GM12864 (cell line): ENCODE measurements at places on chromosomes 5 and 9.

GRCh38 chr9:127204771-127205470 lies 59.7 kb upstream of the GARNL3 start:
- no peak for DNase-seq

DNA sequence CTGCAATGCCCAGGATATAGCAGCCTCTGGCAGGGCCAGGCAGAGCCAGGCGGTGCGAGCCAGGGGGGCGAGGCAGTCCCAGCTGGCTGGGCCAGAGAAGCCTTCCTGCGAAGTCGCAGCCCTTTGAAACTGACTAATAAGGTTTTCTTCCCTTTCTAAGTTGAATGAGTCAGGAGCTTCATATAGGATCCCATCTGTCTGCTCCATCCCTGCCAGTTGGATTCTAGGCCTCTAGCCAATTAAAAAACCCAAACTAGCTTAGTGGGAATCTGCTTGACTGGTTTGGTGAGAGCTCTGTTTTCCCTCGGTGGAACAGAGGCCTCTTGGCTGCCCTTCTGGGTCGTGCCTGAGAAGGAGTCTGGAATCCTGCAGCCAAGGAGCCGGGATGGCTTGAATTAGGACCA lies 70.1 kb upstream of the RAPGEF1 start:
- DNase-seq: no peak

DNA sequence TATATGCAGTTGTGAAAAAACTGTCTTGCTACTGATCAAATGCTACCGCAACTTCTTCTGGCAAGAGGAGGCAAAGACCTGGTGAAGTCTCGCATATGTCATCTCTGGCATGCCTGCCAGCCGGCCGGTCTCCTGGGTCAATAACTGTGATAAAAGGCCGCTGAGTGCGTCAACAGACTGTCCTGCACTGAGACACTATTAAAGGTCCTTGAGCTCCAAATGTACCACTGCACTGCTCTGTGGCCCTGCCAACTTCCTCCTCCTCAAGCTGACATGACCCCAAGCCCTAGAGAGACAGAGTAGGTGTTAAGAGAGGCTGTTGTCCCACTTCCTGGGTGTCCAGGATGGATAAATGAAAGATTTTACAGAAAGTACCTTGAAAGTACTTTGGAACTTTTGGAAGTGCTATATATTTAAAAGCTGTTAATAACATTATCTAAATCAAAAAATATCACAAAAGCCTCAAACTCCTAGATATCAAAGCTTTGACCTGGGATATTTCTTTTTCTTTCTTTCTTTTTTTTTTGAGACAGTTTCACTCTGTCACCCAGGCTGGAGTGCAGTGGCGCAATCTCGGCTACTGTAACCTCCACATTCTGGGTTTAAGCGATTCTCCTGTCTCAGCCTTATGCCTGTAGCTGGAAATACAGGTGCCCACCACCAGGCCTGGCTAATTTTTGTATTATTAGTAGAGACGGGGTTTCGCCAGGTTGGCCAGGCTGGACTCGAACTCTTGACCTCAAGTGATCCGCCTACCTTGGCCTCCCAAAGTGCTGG lies 31.5 kb downstream of the RAPGEF1 start:
- DNase-seq: no peak

- no peak for DNase-seq
These were observed 5.0 kb upstream of the NSD1 start for GRCh38 chr5:177128551-177128981.

- DNase-seq: no peak
These were observed 80.4 kb upstream of the OSMR start for GRCh38 chr5:38765399-38765861.

DNA sequence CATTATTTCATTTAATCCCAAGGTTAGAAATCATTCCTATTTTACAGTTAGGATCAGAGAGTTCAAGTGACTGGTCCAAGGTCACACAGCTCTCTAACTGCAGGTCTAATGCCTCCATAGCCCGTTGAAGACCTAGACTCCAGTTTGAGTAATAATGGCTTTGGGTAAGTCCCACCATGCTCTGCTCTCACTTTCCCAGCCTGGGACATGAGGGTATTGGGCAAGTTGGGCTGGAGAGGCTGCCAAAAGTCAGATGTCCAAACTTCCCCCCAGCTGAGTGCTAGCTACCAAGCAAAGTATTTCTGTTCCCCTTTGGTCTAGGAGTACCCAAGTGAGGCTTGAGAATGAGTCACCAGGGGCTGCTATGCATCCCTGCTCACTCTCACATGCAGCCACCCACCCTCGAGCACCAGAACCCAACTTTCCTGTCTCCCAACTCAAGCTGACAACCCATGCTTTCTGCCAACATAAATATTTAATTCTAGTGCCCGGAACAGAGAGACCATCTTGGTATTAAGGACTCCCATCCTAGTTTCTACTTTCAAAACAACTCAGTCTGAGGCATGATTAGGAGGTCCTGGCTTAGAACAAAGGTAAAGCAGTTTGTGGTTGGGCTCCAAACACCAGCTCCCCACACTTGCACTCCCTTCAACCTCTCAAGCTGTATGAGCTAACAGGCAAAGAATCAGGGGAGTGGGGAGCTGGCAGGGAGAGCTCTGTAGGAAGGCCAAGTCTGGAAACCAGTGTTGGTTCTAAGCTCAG lies 236.5 kb upstream of the TRIM32 start:
- DNase-seq: no peak

- no peak for DNase-seq
These were observed 24.1 kb upstream of the PTGS1 start for GRCh38 chr9:122346478-122347347.

DNA sequence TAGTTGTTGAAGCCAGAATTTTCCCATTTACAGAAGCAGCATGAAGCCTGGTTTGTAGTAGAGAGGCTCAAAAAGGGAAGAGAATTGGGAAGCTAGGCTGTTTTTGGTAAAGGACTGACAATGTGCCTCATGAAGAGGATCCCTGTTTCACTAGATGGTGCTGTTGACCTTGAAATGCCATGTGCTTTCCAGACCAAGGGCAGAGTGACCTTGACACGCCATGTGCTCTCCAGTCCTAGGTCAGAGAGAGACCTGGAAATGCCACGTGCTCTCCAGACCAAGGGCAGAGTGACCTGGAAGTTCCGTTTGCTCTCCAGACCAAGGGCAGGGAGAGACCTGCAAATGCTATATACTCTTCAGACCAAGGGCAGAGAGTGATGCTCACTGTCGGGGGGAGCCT lies 32.0 kb downstream of the UNC13B start:
- DNase-seq: no peak

DNA sequence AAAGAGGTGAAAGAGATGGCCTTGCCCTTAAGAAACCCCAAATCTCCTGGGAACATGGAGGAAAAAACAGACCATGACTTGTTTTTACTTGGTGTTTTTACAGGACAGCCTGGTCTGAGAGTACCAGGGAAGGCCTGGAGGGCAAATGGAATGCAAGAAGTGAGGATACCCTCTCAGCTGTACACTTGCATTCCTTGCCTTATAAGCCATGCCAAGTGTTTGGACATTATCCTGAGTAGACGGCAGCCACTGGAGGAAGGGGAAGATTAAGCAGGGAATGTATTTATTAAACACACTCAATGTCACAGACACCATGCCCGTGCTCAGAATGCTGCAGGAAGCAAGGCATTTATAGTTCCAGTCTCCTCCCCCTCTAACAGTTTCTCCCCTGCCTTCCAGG lies 581.4 kb downstream of the CDK5RAP2 start:
- DNase-seq: no peak

- DNase-seq: no peak
These were observed 255.9 kb downstream of the FSTL4 start for GRCh38 chr5:133356396-133356983.
